ENCODE measurements at places on chromosomes 3 and 15.

DNA sequence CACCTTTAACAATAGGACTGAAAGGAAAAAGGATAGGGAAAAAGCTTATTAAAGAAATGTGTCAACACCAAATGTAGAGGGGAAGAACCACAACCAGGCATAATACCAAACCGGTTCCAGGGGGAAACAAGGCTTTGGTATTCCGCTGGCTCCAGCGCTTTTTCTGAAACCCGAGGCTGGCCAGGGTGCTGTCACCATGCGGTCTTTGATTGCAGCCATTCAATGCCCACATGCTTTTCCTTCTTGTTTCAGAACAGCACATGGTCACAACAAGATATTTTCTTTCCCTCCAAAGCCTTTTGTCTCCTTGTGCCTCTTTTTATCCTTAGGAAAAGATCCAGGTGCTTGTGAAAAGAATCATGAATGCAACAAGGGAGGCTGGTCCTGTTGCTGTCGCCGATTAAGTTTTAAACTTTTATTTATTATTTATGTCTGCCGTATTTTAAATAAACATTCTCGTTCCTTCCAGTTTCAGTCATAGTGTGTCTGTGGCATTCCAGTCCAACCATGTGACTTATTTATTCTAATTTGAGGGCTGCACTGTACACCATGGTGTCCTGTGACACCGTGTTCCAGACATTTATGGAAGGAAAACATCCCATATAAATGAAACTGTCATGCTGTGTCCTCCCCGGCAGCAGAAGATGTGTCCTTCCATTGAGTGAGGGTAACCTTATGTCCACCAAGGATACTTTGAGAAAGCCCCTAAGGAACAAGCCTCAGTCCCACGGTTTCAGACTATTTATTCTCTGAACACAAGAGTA is 41.1 kb downstream of the CCK start:
- no peak for DNase-seq

GRCh38 chr3:89402051-89402450 is 294.6 kb downstream of the EPHA3 start:
- no peak for DNase-seq

GRCh38 chr3:57818772-57819171 is 62.7 kb downstream of the SLMAP start:
- no peak for DNase-seq

GRCh38 chr15:83698294-83698693 is 44.4 kb downstream of the ADAMTSL3 start:
- DNase-seq = no peak

DNA sequence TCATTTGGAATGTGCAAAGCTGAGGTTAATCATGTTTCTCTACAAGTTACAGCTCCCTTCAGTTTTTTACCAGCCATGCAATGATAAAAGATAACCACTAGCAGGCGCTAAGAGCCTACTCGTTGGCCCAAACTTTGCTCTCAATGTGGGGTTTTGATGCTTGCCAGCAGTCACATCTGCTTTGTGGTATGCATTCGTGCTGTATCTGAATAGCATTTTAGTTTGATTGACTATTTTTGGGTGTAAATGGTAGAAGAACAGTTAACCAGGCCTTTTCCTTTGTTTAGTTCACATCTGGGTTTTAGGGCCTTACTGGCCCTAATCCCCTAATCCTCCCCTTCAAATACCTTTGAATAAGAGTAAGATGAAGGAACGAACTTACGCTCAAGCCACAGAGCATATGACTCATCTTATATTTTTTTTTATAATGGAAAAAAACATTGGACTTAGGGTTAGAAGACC is 4.4 kb upstream of the CLDN11 start:
- peak; percentile 32 for DNase-seq

GRCh38 chr15:87704276-87704675 is 552.3 kb downstream of the NTRK3 start:
- DNase-seq = no peak

DNA sequence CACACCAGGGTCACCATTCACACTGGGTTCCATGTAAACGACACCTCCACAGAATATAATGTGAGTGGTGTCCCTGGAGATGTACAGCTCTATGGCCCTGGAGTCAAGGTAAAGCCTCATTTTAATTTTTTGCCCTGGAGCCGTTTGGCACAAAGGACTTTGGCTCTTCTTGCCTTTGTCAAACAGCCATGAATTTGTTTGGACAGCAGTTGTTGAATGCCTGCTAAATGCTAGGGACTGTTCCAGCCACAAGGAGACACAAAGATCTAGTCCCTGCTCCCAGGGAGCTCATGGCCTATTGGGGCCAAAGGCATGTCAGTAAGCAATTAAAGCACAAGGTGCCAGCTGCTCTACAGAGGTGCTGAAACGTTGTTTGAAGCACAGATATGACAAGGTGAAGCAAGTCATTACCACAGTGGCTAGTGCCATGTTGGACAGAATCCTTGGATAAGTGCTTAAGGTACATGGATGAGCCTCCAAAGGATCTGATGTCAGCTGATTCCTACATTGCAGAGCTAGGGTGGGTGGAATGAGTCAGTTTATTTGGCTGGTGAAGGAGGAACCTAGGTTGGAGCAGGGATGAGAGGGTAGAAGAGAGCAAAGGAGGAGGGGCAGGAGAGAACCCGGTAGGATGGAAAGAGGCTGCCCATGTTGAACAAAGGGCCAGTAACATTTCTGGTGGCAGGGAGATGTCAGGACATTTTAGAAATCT is 171.9 kb upstream of the CTDSPL start:
- no peak for DNase-seq

DNA sequence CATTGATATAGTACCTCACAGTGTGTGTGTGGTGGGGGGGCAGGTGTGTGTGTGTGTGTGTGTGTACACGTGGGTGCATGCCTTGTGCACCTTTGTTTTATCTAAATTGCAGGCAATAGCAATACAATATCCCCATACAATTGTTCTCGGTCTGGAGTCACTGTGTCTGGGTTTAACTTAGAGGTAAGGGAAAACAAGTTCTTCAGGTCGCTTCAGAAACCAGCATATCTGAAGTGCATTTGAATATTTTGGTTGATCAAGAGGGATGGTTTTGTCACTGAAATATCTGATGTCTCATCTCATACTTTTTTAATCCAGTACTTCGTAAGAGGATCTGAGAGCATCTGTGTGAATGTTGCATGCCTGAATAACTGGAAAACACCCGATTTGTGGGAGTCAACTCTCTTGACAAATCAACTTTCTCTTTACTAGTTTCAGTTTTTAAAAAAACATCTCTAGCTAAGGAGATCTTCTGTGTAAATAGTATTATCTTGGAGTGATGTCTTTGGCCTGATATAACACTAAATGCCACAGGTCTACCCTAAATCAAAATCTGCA is 206.8 kb upstream of the NR2F2 start:
- no peak for DNase-seq

DNA sequence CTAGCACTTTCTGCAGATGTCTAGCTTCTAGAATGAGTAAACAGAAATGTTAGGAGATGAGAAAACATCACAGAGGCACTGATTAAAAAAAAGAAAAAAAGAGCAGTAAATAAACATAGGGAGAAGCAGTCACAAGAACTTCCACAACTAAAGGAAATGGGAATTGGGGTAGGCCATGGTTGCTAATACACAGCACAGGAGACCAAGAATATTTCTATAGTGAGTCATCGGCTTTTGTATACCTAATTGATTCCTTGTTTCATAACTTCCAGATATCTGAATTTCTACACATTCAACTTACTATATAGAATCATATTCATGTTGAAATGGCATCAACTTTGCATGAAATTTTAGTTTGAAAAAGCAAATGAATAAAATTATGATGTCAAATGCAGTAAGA is 47.3 kb upstream of the TCF12 start:
- DNase-seq = no peak

- no peak for DNase-seq
Observed at GRCh38 chr3:9278498-9278897, 29.1 kb upstream of the SRGAP3 start.

DNA sequence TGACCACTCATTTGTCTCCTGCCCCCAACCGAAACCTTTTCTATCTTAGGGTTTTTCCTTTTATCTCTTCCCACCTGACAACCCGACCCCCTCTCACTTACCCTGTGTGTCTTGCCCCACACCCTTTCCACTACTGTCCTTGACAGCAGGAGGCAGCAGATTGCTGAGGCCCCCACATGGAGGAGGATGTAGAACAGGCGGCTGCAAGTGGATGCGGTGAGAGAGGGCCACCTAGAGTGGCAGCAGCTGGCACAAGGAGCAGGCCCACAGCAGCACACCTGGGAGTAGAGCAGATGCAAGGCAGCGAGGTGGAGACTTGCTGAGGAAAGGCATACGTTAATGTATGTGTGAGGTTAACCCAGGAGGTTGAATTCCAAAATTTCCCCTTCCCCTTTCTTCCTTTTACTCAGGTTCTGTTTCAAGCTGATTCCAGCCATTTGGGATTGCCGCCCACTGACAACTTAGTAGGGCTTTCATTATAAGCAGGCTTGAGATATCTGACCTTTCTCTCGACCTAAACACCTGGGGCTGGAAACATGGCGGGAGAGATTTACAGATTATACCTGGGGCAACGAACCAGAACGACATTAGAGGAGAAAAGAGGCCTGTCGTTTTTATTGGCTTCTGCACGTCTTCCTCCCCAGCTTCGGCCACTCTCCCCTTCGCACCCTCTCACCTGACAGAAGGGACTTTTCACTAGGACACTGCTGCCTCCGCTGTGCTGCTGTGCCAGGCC is 643 bp downstream of the SERINC4 start:
- DNase-seq = no peak

DNA sequence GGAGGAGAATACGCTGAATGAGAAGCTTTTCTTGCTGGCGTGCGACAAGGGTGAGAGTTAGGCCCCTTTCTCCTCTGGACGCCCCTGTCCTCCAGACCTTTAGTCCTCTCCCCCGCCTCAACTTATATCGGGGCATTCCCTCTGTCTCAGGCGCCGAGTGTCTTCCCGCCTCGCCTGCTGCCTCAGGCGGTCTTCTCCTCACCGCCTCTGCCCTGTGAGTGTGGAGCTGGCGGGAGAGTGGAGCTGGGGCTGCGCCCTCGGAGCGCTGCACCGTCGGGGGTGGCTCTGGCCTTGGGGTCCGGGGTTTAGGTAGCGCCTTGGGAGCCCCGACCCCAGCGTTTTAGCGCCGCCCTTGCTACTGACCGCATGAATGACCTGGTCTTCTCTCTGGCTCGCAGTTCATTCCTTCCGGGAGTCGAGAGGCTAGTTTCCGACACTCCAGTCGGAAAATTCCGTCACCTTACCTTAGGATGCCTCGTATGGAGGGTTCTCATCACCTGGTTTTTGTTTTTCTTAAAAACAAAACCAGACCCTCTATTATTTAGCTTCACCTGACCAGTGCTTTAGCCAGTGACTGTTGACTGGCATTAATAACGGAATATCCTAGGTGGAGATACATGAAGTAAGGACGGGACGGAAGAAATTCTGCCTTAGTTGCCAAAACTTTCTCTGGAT is 985 bp downstream of the TRPC1 start:
- no peak for DNase-seq

GRCh38 chr3:19399836-19400235 is 251.5 kb downstream of the KCNH8 start:
- DNase-seq = no peak

- no peak for DNase-seq
Observed at GRCh38 chr15:50996641-50997040, 88.2 kb downstream of the AP4E1 start.

GRCh38 chr15:58758141-58758540 is 8.6 kb upstream of the ADAM10 start:
- DNase-seq = peak; percentile 49

DNA sequence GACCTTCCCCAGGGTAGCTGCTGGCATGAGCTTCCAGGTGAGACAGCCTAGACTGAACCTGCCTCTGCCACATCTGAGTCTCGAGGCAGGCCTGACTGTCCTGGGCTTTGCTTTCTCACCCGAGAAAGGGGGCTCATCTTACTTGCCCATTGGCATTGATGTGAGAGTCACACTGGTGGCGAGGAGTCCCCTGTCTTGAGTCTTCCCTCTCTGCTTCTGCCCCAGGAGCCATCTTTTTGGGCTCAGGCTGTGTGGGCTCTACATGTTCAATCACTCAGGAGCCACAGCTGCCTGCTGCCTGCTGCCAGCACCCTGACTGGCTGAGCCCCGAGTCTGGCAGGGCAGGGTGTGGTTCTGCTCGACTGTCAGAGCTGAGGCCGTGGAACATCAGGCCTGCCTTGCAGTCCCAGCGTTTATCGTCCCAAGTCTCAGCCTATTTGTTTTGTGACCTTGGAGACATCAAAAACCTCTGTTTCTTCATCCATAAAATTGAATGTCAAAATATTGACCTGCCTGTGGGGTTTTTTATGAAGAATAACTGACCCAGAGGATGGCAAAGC is 132.5 kb downstream of the DNAJB8 start:
- no peak for DNase-seq

GRCh38 chr3:30305021-30305420 is 301.4 kb upstream of the TGFBR2 start:
- DNase-seq = no peak

GRCh38 chr3:32794487-32795308 is 23.1 kb upstream of the TRIM71 start:
- no peak for DNase-seq

All from hippocampal formation (tissue), 2 donors.